NCI-H2081 (cell line): ENCODE measurements at places on chromosomes 7 and 10.

GRCh38 chr10:110364531-110364937, 59.8 kb upstream of the SMNDC1 start:
- no peak for DNase-seq

DNA sequence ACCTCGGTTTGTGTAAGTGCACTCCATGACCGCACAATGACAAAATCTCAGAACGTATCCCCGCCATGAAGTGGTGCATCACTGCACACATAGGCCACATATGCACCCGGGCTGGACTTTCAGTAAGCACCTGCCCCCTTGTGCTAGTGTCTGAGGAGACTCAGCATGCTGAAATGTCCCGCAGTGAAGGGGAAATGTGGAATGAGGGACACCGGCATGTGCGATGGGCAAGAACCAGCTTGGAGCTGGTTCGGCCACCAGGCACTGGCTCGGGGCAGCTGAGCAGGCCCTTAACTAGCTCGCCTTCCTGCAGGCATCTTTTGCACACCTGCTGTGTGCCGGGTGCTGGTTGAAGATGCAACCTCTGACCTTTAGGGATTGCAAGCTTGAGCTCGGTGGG, 49.8 kb upstream of the TNS3 start:
- no peak for DNase-seq

DNA sequence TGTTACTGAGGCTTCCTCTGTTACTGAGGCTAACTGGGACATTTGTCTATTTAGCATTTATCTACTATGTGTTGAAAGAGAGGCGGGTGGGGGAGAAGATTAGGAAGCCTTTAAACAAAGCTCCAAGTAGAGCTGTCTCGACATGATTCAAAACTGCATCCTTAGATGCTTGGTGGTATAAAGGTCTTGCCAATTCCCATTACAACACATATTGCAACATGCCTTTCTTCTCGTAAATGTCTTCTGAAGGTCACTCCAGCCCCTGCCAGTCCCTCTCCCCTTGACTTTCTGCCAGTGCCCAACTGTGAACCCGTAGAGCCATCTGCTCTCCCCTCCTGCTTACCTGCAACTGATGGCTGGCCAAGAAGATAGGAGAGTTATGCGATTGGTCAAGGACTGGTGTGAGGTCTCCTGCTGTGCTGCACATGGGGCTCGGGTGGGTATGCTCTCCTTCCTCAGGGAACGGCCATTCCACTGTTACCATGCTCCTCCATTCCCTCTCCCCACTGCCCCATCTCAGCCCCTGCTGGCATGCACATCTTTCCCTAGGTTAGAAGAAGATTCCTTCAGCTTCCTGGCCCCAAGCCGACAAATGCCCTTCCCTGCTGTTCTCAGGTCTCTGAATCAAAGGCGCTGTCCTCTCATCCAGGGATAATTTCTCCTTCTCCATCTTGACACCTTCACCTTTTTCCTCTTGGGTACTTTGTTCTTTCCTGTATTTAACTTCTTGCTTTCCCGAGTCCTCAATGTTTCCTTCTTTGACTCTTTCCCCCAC, 43.6 kb upstream of the ZNF32 start:
- DNase-seq = no peak

GRCh38 chr10:99325281-99325680, 3.9 kb upstream of the CNNM1 start:
- no peak for DNase-seq

DNA sequence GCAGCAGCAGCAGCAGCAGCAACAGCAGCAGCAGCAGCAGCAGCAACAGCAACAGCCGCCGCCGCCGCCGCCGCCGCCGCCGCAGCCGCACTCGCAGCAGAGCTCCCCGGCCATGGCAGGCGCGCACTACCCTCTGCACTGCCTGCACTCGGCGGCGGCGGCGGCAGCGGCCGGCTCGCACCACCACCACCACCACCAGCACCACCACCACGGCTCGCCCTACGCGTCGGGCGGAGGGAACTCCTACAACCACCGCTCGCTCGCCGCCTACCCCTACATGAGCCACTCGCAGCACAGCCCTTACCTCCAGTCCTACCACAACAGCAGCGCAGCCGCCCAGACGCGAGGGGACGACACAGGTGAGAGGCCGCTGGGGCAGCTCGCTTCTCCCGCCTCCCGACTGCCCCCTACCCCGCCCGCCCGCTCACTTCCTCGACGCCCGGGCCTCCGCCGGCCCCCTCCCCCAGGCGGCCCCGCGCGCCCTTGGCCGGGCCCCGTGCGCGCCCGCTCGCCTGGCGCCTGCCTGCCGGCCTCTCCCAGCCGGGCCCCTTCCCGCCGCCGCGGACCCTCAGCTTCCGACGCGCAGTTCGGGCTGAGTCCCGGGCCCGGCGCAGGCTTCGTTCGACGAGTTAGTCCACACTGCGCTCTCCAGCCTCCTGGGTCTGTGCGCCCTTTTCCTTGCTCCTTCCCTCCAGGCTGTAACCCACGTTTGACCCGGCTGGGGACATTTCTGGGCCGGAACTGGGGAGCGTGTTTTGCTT, 882 bp downstream of the DLX6 start:
- no peak for DNase-seq
